ENCODE measurements at places on chromosomes 13 and 19. TPM values are rescaled to one million over a fixed set of nuclear protein-coding genes. Genes with fewer than 3 reads are reported as not detected.

The MBOAT7 gene
- 34.7 TPM for polyA plus RNA-seq

The LRRC63 gene
- not detected for polyA plus RNA-seq

The CGB1 gene
- polyA plus RNA-seq = not detected

The C5AR1 gene
- polyA plus RNA-seq = 4.1 TPM

The CCDC70 gene
- not detected for polyA plus RNA-seq

The KMT5C gene
- polyA plus RNA-seq = 27.4 TPM

The ZNF846 gene
- polyA plus RNA-seq = 6.1 TPM

The PSG6 gene
- not detected for polyA plus RNA-seq

The ZNF358 gene
- 35.5 TPM for polyA plus RNA-seq
